ENCODE measurements at places on chromosomes 4 and X.

GRCh38 chrX:126825566-126826193 is 6.2 kb downstream of the PRR32 start:
- no peak for DNase-seq

DNA sequence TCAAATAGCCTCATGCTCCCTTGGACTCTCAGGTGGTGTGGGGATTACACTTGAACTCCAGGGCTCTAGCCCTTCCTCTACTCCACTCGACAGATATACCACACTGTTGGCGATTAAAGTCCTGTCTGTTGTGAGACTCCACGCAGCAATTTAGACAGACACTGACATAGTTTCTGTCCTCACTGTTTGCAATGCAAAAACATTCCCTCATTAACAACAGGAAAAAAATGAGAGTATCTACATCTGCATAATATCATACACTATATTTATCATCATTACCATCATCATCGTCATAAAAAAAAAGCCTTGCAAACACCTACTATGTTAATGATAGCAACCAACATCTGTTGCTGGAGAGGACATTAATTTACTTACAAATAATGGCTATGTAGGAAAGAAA is 132.4 kb downstream of the RASL11B start:
- no peak for DNase-seq

DNA sequence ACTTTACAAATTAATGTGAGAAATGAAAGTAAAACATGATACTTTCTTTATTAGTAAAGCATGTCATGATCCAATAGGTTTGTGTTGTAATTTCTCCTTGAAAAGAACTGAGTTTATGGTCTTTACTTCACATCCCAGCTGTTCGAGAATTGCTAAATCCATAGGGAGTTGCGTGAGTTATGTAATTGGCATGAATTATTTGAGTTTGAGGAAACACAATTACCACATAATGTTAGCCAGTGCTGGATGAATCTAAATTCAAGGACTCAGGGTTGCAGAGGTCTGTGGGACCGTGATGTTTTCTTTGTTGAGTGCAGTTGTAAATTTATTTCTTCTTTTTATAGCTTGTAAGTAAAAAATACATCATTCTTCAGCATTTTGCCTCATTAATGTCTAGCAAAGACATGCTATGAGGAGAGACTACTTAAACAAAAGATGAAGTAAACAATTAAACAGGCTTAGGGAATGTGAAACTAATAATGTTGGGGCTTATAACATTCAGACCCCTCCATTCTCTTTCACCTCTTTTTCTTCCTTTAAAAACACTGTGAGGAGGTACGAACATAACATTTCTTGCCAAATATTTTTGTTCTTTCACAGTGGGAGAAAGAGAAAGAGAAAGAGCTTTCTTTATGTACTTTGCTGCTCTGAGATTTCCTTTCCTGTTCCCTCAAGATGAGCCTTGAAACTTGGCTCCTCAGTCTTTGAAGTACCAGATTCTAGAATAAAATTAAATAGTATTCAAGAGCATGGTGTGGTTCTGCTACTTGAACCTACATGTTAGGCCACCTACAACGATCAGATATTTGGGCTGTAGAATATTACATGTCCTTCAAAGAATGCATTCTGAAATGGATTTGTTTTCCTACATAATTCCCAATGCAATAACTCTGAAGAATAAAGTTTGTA is 159.6 kb upstream of the ANK2 start:
- DNase-seq, result peak; percentile 52

DNA sequence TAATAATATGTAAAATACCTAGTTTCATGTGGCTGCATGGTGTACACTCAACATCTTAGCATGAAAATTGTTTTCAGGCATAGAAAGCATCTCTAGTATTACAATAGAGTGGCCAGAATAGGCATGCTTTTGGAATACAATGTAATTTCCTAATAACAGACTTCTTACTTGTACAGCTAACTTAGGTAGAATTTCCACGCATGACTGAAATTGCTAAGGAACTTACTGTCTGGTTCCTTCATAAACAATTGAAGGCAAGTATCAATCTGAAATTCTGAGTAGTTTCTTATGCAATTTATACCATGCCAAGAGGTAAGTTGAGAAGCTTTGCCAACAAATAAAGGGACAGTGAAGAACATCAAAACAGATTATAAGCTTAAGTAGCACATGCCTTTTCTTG is 26.7 kb downstream of the SULT1E1 start:
- DNase-seq, result no peak

- no peak for DNase-seq
These were observed 32.0 kb upstream of the MTMR8 start for GRCh38 chrX:64427281-64427680.

GRCh38 chr4:76756416-76756815 is 141.5 kb downstream of the SOWAHB start:
- no peak for DNase-seq

- no peak for DNase-seq
These were observed 1.1 kb upstream of the HPSE start for GRCh38 chr4:83335701-83336100.

GRCh38 chr4:174365018-174365587 is 81.4 kb downstream of the CEP44 start:
- no peak for DNase-seq

GRCh38 chr4:160592258-160592657 is 1489.4 kb downstream of the RAPGEF2 start:
- no peak for DNase-seq

GRCh38 chr4:2251795-2252529 is 9.9 kb downstream of the MXD4 start:
- no peak for DNase-seq

GRCh38 chr4:87423317-87424098 is 1.1 kb downstream of the NUDT9 start:
- no peak for DNase-seq

- DNase-seq, result no peak
These were observed 65.8 kb downstream of the SLIT2 start for GRCh38 chr4:20317424-20317985.

DNA sequence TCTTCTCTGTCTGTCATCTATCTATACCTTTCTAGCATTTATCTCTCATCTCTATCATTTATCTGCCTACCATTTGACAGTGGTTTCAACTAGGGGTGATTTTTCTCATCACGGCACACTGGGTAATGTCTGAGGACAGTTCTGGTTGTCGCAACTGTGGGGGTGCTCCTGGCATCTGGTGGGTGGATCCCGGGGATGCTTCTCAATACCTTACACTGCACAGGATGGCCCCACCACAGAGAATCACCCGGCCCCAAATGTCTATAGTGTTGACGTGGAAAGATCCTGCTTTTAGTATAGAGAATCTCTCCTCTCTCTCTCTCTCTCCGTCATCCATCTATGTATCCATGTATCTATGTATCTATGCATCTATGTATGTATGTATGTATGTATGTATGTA is 7.2 kb downstream of the P2RY8 start:
- DNase-seq, result no peak

DNA sequence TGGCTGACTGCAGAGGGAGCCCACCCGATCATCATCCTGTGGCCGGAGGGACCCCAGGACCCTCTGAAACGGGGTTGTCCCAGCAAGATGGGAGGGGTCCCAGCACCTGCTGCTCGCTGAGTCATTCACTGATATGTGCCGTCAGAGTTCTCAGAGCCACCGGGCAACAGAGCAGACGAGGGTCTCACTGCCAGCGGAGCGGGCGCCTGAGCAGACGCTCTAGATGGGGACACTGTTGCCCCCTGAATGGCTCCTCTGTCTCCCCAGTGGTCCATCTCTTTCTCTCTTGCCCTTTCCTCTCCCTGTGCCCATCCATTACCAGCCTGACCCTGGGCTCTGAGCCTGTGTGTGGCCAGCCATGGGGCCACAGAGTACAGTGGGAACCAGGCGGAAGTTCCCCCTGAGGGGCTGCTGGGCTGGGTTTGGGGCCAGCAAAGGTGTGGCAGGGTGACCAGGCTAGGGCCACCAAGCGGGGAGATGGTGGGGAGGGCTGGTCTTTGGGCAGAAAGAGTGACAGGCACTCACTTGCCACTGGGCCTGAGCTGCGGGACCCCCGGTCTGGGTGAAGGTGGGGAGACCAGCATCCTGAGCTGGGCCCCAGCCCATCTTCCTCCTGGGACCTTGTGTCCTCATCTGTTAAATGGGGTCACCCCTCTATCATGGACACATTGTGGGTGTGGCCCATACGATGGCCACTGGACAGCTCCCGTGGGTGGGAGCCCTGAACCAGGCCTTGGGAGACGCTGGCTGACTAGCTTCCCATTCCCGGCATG is 90.9 kb downstream of the HMX1 start:
- no peak for DNase-seq

DNA sequence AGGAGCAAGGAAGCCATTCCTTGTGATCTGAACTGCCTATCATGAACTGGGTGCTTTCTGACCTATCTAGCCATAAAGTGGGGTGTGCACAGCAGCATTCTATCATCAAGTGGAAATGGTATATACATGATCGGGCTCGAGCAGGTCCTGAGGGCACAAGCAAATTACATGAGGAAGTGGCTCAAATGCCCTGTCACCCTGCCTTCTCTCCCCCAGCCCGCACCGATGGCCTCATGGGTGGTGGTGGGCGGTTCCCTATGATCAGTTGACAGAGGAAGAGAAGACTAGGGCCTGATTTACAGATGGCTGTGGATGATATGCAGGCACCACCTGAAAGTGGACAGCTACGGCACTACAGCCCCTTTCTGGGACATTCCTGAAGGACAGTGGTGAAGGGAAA is 46.3 kb upstream of the BCLAF3 start:
- no peak for DNase-seq

- no peak for DNase-seq
These were observed 18.0 kb upstream of the MANBA start for GRCh38 chr4:102778720-102779119.

DNA sequence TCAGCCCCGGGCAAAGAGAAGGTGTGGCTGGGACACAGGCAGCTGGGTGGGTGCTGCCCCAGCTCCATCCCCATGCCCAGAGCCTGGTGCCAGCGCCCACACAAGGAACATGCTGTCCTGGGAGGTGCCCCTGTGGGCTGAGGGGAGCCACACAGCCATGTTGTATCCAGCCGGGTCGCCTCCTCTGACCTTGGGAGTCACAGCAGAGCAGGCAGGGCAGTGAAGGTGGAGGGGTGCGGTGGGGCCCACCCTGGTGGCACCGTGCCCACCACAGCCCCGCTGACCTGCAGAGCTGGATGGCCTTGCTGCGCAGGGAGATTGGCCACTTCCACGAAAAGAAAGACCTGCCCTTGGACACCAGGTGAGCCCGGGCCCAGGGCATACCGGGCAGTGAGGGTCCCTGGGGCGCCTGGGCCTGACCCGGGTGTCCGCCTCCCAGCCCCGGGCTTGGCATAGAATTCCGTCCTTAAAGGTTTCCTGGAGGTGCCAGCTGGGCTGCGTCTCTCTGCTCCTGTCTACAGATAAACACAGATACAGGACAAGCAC is 18.7 kb upstream of the ADD1 start:
- DNase-seq, result no peak

- DNase-seq, result no peak
These were observed 58.4 kb upstream of the CCDC149 start for GRCh38 chr4:24971192-24971591.

DNA sequence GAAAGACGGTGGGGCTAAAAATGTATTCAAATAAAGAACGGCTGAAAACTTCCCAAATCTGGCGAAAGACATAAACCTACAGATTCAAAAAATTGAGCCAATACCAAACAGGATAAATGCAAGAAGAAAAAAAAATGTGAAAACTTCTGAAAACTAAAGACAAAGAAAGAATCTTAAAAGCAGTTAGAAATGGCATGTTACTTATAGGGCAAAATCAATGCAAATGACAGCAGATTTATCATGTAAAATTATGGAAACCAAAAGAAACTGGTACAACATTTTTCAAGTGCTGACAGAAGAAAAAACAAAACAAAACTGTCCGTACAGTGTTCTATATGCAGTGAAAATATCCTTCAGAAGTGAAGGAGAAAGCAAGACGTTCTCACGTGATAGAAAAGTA is 239.0 kb downstream of the PDGFC start:
- no peak for DNase-seq

DNA sequence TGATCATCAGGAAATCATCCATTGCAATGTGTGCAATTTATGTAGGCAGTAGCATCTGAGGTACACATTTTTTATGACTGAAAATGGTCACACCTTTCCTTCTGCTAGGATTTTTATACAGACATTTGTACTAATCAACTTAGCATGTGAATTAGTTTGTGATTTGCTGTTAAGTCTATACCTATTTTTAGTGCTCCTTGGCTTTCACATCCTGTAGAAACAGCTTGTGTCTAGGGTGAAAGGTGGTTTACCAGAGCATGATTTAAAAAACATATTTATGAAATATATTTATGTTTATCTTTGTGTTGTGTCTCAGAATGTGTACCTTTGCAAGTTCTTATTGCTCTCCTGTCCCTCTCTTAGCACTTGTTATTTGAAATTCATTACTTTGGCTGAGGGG is 916.0 kb downstream of the TECRL start:
- DNase-seq, result no peak

DNA sequence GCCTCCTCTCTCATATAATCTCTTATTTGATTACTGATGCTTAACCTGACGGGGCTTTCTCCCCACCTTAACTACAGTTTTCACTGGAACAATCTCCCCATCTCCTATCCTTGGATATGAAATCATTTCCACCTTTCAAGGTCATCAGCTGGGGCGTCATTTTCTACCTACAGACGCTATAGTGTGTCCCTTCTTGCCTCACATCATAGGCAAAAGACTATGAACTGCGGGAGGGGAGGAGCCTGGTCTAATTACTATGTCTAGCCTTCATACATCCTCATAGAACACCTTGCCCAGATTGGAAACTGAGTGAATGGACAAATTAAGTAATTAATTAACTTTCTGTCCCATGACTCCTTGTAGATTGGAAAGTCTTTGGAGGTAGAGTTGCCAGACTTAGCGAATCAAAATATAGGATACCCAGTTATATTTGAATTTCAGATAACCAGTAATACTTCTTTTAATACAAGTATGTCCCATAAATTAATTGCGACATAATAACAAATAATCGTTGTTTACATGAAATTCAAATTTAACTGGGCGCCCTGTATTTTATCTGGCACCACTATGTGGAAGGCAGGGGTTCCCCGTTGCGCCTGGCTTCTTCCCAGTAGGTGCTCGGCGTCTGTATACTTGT is 752 bp upstream of the ATP6AP2 start:
- no peak for DNase-seq

GRCh38 chr4:85512446-85513205 is 37.7 kb downstream of the ARHGAP24 start:
- DNase-seq, result no peak

DNA sequence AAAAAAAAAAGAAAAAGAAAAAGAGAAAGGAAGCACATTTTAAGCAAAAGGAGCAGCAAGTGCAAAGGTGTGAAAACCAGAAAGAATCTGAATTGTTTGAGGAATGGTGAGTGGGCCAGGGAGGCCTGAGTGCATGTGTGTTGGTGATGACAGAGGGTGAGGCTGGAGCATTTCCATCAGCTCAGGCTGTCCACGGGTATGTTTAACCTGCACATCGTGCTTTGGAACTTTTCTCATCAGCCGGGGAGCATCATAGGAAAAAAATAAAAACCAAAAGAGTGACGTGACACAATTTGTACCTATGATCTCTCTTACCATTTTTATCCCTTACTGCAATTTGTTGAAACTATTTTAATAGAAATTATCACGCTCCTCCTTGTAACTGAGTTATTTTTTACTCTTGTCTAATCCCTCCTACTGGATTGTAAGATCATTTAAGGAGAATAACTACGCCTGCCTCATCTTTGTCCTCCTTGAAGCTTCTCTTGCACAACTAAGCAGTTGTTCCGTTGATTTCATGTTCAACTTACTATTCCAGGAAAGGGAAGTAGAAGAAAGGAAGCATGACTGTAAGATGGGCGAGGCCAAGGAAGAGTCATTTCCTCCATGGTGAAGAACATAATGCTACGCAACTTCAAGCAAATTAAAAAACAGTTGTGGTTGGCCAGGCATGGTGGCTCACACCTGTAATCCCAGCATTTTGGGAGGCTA is 7.0 kb downstream of the PALLD start:
- no peak for DNase-seq

Data from AG04449 (cell line).